Right lung (tissue), 10 donors: ENCODE measurements at places on chromosomes 3 and 15.

GRCh38 chr3:9846231-9846630 is 2.4 kb upstream of the RPUSD3 start:
- DNase-seq: no peak

DNA sequence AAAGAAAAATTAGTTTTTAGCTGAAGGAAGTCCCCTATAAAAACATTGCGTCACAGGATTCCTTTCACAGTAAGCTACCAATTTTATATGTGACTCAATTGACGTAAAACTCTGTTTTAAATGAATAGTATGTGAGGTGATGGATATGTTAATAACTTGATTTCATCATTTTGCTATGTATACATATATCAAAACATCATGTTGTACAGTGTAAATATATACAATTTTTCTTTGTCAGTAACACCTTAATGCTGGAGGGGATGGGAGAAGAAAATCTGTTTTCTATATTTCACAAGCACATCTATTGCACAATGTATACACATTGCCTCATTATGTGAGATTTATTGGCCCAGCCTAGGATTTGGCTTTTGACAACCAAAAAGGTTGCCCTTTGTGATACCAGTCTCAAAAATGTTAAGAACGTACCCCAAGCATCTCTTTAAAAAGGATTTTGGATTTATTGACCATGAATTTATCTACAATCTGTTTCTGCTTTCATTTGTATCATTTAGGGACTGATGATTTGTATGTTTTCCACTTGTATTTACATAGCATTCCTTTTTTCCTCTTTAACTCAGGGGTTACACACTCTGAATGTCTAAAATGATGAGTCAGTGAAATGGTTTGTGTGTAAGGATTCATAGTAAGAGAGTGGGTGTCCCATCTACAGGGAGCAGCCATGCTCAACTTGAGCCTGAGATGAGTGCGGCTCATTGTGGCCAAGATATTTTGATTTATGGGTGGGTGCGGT is 62.6 kb downstream of the CRTC3 start:
- DNase-seq: peak; percentile 70

DNA sequence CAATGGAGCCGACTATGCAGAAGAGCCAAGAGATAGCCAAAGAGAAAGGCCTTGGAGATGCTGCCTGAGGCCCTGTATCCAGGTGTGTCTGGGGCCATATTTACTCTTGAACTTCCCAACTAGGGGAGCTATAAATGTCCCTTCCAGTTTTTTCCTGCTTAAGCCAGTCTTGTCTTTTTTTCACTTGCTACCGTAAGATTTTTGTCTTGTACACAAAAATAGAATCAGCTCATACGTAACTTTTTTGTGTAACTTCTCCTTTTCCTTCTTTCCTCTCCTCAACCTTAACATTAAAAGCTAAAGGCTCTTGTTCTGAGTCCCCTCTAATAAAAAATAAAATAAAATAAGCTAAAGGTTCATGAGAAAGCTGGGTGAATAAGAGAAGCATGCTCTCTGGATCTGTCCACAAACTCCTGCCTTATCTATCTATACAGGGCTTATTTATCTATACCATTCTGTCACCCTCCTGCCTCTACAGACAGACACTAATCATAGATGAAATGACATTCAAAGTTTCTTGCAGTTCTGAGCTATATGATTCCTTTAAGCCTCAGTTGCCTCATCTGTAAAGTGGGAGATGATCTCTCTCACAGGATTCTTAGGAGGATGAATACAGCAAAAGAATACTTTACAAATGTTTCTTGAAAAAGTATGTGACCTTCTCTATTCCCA is 4.6 kb downstream of the SUMF1 start:
- DNase-seq: no peak

- DNase-seq: no peak
Measured at GRCh38 chr15:90540768-90541167, 11.0 kb downstream of the CRTC3 start.

GRCh38 chr3:110474397-110474796 is 597.2 kb upstream of the NECTIN3 start:
- no peak for DNase-seq

- no peak for DNase-seq
Measured at GRCh38 chr3:166199491-166199890, 362.3 kb upstream of the BCHE start.

GRCh38 chr15:82849556-82850512 is 40.4 kb downstream of the WHAMM start:
- peak; percentile 65 for DNase-seq

GRCh38 chr15:46732060-46732459 is 985.2 kb upstream of the SEMA6D start:
- DNase-seq: no peak

DNA sequence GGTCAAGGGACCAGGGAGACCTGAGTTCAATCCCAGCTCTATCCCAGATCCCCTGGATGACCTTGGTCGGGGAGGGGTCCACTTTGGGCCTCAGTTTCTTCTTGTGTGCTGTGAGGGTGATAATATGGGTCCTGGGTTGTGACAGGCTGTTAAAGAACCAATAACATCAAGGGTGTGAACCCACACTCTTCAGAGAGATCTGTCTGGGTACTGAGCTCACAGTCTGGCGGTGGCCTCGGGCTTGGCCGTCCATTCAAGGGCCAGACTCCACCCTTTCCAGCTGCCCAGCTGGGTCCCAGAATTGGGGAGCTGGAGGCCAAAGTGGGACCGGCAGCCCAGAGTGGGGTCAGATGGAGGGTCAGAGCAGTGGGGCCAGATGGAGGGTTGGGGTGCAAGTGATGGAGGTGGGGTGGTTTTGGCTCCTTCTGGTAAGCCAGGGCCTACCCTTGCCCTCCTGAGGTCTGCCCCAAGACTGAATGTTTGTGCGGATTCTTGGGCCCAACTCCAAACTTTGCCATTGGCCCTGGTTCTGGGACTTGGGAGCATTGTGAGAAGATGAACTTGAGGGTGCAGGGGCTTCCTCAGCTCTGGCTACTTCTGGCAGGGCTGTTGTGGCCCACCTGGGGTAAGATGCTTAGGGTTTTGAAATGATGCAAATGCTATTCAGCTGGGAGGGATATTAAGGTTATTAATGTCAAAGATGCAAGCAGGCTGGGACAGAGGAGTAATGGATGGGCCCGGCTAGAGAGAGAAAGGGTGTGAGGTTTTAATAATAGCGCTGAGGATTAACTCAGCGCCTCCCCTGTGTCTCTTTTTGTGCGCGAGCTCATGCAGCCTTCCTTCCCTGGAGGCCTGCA is 1.5 kb downstream of the CORO2B start:
- no peak for DNase-seq

- DNase-seq: no peak
Measured at GRCh38 chr3:24505691-24506550, 11.3 kb upstream of the THRB start.

DNA sequence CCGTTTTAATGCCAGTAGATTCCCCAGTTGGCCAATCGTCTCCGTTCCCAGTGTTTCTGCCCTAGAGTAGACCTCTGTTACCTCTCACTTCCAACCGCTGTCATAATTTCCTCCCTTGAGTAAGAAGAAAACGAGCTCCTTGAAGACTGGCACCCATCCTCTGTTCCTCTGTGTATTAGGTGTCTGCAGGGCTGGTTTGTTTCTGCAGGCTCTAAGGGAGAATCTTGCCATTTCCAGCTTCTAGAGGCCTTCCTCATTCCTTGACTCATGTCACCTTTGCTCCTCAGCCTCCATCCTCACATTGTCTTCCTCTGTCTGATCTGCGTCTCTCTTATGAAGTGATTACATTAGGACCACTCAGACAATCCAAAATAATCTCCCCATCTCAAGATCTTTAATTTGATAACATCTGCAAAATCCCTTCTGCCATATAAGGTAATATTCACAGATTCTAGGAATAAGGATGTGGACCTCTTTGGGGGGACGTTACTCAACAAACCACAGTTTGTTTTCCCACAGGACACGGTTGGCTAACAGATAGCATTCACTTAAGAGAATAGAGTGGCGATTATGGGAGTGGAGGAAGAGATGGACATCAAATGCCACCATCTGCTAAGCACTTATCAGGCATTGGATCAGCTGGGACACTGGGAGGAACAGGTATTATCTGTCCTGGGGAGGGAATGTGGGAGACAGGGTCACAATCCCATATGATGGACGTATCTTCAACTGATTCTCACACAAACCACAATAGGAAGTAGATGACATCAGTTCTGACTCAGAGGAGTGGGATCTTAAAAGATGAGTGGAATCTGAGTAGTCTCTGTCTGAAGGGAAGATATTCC is 17.1 kb downstream of the ARHGAP31 start:
- DNase-seq: no peak

DNA sequence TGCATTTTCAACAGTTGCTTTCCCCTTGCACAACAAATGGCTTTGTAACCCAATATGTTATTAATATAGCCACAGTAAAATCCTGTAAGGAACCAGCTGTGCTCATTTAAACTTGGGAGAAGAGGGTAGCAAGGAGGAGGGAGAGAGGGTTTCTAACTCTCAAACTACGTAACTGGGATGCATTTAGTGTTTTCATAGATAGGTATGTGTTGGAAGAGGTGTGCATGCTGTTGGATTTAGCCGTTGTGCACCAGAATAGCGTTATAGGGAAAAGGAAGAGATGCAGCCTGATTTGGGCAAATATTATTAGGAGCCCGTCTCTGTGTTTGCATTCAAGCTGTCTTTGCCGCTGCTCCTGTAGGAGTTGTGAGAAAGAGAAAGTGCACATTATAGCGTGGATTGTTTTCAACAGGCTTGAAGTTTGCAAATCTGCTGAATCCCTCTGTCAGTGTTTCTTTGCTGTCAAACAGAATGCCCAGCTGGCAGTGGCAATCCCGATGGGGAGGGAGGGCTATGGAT is 39.4 kb downstream of the ARPP21 start:
- no peak for DNase-seq

DNA sequence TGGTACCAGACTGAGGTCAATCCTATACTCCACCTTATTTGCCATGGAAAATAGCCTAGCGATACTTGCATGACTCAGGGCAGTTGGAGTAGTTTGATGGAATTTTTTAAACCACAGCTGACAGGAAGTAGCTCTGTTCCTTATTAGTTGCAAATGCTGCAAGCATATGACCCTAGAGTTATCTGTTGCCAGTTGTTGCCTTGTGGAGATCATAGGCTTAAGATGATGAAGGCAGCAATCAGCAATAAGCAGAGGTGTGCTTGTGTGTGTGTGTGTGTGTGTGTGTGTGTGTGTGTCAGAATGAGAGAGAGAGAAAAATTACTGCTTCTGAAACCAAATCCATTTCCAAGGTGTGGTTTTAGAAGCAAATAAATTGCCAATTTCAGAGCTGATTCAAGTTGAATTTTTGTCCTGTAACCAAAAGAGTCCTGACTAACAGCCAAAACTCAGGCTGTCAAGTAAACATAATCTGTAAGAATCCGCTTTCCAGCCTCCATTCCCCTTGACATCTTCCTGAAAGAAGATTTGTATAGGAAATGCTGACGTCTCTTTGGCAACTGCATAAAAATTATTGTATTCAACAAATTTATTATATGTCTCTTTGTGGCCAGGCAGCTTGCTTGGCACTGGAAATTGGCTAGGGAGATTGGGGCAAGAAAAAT is 141.2 kb downstream of the SERPINI1 start:
- DNase-seq: no peak

GRCh38 chr3:156681002-156681401 is 6.6 kb downstream of the TIPARP start:
- DNase-seq: peak; percentile 42

DNA sequence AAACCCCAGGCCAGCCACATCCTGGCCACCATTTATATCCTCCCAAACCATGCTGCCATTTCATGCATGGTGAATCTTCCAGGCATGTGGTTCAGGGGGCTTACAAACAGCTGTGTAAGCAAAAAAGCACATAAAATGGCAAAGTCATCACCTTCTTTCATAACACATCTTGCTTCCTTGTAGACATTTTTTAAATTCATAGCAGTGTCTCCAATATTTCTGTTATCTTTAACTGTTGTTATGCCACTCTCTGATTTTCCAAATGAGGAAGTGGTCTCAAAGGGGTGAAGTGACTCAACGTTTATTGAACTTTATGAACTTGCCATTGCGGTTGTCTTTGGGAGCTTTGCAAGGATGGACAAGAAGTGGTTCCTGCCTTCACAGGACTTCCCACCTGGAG is 264.4 kb downstream of the MEX3B start:
- no peak for DNase-seq

GRCh38 chr3:112293368-112294321 is at the start of gene SLC9C1:
TSS of gene SLC9C1 (minus strand) at chr3:112294216. CDS start at chr3:112286791, 7,425 bp downstream.
- peak; percentile 81 for DNase-seq

GRCh38 chr15:70348581-70349344 is 251.0 kb upstream of the TLE3 start:
- peak; percentile 29 for DNase-seq

DNA sequence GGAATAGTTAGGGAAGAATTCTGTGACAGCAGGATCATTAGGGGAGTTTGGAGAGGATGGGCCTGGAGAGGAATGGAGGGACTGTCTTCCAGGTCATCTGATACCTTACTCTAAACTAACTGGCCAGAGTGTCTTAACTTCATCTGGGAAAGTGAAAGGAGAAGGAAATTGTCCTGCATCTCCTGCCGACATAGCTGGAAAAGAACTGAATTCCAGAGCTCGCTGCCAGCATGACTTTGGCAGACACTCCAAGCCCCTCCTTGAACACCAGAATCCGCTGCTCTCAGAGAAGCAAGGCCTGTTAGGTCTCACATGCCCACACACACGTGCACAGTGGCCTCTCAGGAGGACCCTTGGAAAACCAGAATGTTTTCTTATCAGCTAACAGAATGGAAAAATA is 10.5 kb downstream of the ABI3BP start:
- DNase-seq: peak; percentile 55

- no peak for DNase-seq
Measured at GRCh38 chr3:111882194-111882593, 23.1 kb downstream of the PHLDB2 start.

- no peak for DNase-seq
Measured at GRCh38 chr3:177510693-177511216, 313.5 kb upstream of the TBL1XR1 start.

DNA sequence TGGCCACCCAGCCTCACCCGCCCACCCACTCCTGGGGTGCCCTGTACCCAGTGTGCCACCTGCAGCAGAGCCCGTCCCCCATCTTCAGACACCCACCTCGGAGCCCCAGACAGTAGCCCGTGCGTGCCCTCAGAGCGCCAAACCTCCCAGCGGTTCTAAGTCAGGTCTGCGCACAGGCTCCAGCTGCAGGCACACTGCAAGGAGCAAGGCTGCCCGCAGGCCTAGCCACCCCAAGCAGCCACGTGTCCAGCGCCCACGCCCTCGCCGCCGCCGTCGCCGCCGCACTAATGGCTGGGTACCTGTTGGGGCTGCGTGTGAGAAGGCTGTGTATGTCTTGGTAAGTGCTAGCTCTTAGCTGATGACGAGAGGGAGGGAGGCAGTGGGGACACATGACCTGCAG is 8.8 kb upstream of the CHST14 start:
- DNase-seq: no peak

DNA sequence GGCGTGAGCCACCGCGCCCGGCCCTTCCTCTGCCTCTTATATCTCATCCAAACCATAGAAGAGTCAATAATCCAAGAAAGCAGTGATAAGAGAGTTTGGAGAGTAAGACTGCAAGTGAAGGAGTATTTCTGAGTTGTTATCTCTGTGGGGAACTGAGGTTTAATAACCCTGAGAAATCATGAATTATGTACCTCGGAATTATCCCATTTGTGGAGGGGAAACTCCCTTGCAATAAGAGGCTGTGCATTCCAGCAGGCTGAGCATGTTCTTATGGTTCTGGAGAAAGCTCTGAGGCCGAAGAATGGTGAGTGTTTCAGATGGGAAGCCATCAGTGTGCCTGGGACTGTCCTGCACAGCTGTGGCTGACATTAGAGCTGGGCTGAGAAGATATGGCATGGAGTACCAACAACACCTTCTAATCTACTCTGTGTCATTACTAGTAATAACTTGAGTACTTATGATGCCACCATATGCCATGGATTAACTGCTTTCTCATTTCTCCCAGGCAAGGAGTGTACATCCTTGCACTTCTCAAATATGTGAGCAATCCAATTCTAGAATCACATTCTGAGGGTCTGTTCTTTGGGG is 31.4 kb upstream of the NOX5 start:
- no peak for DNase-seq

- peak; percentile 40 for DNase-seq
Measured at GRCh38 chr3:38454178-38454883, 641 bp downstream of the ACVR2B start.
